ENCODE measurements at places on chromosomes 6 and 20.

DNA sequence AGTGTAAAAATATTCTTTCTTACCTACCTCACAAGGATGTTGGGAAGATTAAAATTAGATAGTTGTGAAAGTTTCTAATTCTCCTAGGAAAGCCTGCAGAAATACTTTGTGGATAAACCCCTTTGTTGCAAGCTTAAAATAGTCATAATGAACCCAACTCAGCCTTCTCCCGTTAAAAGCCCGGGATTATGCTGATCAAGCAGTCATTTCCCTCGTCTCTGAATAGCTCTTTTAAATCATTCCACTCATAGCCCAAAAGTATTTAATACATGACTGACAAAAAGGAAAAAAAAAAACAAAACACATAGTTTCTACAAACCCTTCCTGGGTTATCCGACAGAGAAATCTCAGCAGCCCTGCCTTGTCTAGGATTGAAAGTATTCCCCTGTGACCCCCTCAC is 10.9 kb upstream of the METTL24 start:
- DNase-seq: no peak

GRCh38 chr6:6368684-6369052 is 48.2 kb upstream of the F13A1 start:
- no peak for DNase-seq

DNA sequence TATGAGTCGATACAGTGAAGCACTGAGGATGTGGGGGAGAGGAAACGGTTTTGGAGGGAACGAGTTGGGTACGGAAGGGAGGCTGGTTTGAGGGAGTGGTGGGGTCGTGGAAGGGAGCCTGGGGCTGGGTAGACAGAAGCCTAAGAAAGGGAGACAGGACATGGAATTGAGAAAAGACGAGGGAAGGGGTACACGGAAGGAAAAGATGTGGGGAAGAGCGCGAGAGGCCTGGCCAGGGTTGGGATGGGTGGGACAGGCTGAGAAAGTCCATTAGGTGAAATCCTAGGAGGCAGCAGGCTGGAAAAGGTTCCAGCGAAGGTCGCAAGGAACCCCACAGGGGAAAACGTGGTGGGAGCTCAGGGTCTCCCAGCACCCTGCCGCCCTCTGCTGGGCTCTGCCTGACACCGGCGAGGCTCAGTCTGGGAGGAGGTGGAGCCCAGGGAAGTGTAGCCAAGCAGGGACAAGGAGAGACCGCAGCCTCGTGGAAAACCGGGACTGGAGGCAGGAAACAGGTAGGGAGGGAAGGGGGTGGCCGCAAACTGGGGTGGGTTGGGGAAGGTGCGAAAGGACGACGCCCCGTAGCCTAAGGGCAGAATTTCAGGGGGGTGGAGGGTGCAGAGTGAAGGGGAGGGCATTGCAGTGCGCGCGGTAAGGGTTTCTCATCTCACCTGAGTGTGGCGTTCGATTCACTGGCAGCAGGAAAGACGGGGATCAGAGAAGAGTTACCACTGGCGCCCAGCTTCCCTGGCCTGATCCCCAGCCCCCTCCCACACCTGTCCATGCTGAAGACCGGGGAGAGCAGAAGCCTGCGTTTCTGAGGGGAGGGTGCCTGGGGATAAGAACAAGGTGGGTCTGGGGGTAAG is 4.3 kb downstream of the GABBR1 start:
- peak; percentile 83 for DNase-seq

DNA sequence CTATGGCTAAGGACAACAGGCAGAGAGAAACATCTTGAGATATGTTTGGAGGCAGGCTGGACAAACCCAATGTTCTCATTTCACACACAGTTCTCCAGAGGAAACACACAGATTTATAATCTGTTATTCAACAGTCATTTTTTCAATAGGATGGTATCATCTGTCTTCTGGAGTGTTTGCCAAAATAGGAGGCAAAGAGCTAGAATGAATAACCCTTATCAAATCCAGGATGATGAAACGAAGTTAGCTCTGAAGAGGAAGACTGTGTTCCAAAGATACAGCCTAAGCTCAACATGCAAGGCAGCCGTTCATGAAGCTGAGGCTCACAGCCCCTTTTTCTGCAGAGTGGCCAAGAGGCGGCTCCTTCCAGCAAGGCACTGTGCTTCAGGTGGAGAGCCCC is 70.8 kb downstream of the PPP1R3G start:
- DNase-seq: no peak
